ENCODE measurements at places on chromosomes 5 and 9.

GRCh38 chr5:39696672-39697398 lies 272.1 kb upstream of the DAB2 start:
- peak; percentile 13 for DNase-seq

DNA sequence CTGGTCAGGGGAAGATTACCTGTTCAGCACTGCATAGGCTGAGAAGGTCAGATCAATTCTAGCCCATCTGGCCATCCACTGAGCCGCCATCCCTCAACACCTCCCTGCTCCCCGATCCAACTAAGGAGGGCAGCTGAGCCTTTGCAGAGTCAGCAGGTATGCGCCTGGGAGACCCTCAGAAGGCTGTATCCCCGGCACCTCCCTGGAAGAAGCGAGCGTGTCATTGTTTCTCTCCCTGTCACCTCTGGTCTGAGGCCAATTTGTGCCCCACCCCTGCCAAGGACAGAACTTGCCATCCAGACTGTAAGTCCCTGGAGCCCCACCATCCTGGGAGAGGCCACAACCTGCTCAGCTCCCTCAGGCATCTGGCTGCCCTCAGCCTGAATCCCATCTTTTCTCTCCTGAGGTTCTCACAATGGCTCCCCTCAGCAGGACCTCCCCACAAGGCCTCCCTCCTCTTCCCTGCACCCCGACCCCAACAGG lies 2.6 kb downstream of the CLTB start:
- DNase-seq = no peak

DNA sequence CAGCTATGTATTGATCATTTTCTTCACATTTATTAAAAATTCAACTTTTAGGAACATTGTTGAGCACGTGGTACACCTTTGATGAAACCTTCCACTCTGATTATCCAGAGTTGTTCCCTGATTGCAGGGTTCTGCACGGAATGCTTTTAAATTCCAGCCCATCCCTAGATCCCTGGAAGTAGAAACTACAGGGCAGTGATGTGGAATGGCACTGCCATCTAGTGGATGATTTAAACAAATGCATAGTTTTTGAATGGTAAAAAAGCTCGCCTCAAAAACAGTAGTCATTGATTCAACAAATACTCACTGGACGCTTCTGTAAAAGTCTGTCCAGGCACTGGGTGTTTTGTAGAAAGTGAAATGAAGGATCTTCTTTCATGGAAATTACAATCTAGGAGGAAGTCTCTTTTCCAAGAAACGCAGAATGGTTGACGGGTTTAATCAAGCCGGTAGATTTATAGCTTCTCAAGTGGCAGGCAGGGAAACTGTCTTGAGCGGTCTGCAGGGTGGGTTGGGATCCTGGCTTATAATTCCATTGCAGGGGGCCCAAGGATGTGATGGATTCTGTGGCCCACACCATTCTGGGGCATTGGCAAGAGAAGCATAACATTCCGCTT lies 118.4 kb downstream of the ARHGAP26 start:
- DNase-seq = peak; percentile 66

GRCh38 chr5:76400466-76400865 lies 2.6 kb upstream of the IQGAP2 start:
- no peak for DNase-seq

GRCh38 chr5:72618708-72619107 lies 111.5 kb upstream of the ZNF366 start:
- DNase-seq = no peak

- peak; percentile 71 for DNase-seq
Measured at GRCh38 chr5:148939676-148940075, 113.3 kb downstream of the ADRB2 start.

- DNase-seq = no peak
Measured at GRCh38 chr5:135185481-135186065, 151.5 kb upstream of the PITX1 start.

GRCh38 chr9:91162311-91162710 lies 199.4 kb downstream of the AUH start:
- DNase-seq = peak; percentile 68

DNA sequence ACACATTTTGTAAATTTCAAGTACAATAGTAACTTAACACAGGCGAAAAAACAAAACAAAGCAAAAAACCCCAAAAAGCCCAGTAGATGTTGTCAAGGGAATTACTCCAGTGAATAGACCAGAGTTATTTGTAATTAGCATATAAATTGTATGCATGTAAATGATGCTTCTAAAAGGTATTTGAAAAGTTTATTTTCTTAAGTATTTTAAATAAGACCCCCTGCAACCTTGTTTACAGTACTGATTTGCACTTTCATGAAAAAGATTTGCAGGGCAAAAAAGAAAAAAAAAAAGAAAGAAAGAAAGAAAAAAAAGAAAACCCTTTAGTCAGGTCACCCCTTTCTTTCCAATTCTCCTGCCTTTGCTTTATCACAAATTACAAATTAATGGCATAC lies 372.3 kb upstream of the IRX2 start:
- no peak for DNase-seq

GRCh38 chr5:43231977-43232376 lies 40.0 kb downstream of the NIM1K start:
- peak; percentile 15 for DNase-seq

GRCh38 chr5:38795986-38796741 lies 49.6 kb upstream of the OSMR start:
- peak; percentile 39 for DNase-seq

GRCh38 chr9:15182730-15183129 lies 124.3 kb downstream of the TTC39B start:
- no peak for DNase-seq

GRCh38 chr9:130345897-130346385 lies 80.4 kb downstream of the HMCN2 start:
- no peak for DNase-seq

DNA sequence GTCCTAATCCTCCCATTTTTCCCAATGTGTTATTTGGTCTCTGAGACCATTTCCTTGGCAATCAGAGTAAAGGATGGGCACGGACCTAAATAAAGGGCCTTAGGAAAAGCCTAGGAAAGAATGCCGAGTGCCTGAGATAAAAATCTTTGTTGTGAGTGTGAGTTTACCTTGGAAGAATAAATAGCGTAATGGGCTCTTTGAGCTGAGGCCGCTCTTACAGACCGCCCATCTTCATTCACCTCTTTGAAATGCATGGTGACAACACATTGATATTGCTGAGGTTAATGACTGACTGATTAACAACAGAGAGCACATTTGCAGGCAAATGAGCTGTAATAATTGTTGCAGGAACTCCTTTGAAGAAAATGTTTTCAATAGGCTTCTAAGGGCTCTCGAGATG lies 1967.1 kb upstream of the WWC1 start:
- DNase-seq = no peak

DNA sequence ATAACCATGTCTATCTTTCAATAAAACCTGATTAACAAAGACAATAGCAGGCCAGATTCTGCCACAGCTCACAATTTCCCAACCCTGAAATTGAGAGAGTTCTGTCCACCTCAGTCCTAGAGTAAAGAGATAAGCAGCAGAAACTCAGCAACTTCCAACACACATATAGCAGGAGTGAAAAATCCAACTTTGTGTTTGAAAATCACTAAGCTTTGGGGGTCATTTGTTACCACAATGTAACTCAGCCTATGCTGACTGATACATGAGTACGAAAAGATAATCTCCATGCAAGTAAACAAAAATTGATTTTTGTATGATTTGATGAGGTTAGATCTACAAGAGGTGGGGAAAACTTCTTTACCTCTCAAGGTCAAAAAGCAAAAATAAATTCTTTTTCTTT lies 231.0 kb upstream of the DAPK1 start:
- no peak for DNase-seq

GRCh38 chr5:12794476-12795332 lies 890.5 kb upstream of the CTNND2 start:
- no peak for DNase-seq

DNA sequence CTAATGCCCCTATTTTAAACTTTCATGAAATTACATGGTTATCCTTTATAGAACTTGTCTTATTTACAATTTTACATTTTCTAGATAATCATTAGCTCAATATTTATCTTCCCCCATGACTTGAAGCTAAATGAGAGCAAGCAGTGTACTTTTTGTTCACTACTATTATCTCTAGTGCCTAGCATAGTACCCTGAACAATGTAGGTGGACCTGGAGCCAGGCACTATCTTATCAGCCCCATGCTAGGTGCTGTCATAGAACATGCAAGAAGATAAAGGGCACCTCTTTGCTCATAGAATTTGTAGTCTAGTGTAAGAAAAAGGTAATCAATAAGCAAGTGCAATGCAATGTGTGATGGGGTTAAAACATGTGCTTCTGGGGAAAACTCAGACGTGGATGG lies 399.9 kb downstream of the ELAVL2 start:
- DNase-seq = no peak

Measured in EL (cell line).